ENCODE measurements at places on chromosomes 6 and 20.

GRCh38 chr20:48283470-48284110, 498.3 kb upstream of the SULF2 start:
- DNase-seq: no peak

DNA sequence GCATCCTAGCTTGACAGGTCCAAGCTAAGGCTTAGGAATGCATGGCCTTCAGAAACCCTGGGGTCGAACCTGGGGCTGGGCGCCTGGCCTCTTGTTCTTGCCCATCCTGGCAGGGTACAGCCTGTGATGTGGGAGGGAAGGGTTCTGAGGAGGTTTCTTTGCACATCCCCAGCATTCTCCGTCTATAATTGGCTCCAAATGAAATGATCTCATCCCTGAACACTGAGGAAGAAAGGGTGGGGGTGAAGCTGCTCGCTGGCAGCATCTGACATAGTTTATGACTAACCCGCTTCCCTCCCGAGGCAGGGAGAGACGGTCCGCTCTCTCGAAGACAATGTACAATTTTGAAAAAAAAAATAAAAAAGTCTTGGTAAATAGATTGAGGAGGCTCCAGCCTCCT, 67.1 kb upstream of the ZNFX1 start:
- no peak for DNase-seq

- DNase-seq: no peak
Observed at GRCh38 chr6:144921206-144921975, 636.3 kb downstream of the UTRN start.

DNA sequence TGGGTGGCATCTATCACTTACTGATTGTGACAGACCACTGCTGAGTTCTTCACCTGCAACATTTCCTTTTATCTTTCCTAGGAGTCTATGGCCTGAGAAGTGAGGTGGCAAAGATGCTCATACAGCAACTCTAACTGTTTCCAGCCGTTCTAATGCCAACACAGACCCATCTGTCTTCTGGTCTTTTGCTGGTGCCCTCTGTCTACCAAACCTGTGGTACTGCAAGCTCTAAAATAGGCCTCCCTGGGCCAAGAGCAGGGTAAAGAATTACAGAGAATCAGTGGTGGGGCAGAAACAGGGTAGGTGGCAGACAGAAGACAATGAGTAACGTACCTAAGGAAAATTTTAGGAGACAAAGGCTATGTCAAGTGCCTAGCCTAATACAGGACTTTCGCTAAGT, 611.0 kb upstream of the FLRT3 start:
- DNase-seq: no peak

- DNase-seq: no peak
Observed at GRCh38 chr6:43979525-43979924, 147.7 kb downstream of the MRPL14 start.

DNA sequence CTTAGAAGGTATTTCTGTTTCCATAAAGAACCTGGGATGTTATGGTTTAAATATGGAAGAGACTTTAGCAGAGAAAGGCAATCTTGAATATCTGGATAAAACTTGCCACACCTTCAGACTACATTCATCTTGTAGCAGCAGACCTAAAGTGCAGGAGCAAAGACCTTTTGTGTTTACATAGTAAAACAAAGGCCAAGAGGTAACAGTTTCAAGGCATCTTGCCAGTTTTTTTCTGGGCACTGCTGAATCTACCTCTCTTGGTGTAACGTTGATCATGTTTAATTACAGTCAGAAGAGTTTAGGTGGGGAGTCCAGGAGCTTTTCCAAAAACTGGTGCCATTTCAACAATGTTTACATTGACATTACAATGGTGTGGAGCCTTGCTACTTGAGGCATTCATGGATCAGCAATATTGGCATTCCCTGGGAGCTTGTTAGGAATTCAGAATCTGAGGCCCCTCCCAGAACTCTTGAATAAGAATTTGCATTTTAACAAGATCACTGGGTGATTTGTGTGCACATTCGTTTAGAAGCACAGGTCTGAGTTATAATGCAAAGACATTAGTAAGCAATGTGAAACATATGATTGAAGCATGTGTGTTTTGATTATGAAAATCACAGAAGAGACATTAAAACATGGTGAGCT, 94.5 kb downstream of the F13A1 start:
- no peak for DNase-seq

DNA sequence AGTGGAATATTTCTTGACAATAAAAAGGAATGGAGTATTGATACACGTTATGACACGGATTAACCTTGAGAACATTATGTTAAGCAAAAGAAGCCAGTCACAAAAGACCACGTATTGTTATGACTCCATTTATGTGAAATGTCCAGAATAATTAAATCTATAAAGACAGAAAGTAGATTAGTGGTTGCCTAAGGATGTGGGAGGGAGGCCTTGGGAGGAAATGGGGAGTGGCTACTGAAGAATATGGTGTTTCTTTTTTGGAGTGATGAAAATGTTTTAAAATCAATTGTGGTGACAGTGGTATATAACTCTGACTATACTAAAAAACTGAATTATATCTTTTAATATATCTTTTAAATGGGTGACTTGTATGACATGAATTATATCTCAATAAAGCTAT, 30.1 kb downstream of the TRPC4AP start:
- no peak for DNase-seq

DNA sequence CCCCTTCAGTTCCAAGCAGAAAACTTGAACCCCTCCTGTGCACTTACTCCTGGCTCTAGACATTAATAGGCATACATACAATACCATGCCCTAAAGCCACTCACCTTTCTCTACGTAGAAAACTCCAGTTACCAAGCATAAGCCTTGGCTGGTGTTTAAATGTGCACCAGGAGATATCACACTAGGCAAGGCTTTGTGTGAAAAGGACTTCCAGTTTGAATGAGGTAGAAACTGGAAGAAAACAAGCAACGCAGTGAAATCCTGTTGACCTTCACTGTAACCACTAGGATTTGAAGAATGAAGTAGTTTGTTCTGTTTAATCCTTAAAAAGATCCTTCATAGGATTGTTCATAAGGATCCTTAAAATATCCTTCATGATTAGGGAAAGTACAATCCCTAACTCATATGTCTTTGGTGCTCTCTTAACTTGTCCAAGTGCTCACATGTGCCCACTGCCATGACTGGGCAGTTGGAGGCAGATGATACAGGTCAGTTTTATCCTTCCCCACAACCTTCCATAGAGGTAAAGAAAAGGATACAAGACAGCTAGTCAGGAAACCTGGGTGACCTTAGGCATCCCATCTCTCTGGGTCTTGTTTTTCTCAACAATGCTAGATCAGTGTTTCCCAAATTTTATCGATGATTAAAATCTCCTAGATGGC, 9.2 kb upstream of the SCGN start:
- DNase-seq: no peak

GRCh38 chr6:75896526-75896925, 147.5 kb downstream of the MYO6 start:
- DNase-seq: no peak

DNA sequence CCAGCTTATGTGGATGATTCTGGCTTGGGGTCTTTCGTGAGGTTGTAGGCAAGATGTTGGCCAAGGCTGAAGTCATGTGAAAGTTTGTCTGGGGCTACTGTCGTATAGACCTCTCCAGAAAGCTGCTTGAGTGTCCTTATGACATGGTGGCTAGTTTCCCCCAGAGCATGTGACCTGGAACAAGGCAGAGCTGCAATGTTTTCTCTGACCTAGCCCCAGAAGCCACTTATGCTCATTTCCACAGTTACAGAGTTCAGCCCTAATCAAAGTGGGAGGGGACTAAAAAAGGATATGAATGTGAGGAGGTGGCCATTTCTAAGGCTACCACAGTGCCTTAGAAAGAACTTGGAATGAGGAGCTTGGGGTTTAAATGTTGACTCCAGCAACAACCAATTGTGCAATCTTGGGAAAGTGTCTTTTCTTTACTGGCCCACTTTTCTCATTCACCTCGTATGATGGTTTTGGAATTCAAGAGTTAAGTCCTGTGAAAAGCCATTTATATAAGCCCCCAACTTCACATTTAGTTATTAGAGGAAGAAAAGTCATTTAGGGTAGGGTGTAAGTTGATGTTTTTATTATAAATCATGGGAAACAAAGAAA, 5.9 kb upstream of the ASXL1 start:
- DNase-seq: no peak

- no peak for DNase-seq
Observed at GRCh38 chr6:14380901-14381828, 263.6 kb downstream of the CD83 start.

Data from GM12892 (cell line).